ENCODE measurements at places on chromosomes 13 and 19.

DNA sequence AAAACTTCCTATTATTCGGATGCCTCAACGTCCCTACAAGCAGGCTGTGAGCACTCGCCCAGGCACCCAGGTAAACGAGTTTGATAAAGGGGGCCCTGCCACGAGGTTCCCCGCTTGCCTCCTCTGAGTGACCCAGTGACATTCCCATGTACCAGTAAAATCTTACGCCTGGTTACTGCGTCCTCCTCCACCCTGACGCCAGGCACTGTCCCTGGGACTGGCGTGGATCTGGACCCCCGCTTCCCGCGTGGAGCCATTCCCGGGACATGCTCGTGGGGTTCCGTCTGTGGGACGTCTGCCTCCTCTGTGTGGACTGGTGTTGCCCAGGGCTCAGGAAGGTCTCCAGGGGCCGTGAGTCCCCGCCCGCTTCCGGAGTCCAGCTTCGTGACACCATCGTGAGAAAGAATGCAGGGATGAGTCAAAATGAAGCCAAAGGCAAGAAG, 407 bp upstream of the ZNF550 start:
- no peak for DNase-seq

DNA sequence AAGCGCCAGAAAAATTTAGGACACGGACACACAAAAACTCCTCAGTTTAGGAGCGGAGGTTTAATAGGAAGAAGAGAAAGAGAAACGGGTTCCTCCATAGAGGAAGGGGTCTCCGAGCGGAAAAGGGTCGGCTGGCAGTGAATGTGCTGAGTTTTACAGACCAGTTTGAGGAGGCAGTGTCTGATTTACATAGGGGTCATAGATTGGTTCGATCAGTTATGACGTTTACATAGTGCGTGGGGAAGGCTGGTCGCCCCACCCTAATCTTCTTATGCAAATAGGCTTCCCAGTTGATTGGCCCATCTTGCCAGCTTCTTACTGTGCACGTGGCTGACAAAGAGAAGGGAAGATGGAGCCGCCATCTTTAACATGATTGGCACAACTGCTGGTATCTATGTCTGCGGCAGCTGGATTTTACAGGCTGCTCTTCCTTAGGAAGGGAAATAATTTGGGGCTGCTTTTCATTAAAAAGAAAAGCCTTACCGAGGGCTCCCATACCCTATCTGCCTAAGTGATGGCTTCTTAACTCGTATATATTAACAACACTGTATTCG, 1.2 kb upstream of the ZNF225 start:
- no peak for DNase-seq

- no peak for DNase-seq
Measured at GRCh38 chr19:41917676-41918075, 10.6 kb downstream of the ERFL start.

GRCh38 chr19:10919352-10920287, 8.8 kb downstream of the YIPF2 start:
- no peak for DNase-seq

DNA sequence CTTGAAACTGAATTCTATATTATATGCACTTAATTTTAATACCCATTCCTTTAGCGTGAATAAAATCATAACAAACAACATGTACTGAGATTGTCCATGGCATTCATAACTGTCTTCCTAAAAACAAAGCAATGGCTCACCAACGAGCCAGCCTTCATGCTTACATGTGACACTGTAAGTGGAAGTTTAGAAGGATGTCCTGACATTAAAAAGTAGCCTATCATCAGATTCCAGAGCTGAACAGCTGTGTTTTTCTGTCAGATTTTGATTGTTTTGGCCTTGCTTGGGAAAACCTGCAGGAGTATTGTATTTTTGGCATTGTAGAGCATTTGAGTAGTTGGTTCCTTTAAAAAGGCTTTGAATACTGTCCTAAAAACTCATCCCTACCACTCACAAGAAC, 21.3 kb downstream of the ANKRD10 start:
- no peak for DNase-seq

DNA sequence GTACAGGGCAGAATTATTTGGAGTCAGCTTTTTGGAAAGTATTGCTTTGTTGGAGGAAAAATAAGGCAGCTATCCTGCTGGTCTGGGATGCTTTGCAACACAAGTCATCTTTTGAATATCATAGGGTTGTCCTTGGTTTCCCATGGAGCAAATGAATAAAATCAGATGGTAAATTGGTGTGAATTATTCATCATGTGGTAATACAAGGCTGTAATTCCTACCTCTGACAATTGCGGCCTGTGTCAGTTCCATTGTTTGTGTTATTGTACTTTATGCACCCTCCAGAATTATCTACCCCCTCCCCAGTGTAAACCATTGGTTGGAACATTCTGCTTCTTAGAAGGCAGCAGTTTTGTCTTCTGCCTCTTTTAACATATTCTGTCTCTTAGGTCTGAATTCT, 46.2 kb downstream of the RNASEH2B start:
- no peak for DNase-seq

DNA sequence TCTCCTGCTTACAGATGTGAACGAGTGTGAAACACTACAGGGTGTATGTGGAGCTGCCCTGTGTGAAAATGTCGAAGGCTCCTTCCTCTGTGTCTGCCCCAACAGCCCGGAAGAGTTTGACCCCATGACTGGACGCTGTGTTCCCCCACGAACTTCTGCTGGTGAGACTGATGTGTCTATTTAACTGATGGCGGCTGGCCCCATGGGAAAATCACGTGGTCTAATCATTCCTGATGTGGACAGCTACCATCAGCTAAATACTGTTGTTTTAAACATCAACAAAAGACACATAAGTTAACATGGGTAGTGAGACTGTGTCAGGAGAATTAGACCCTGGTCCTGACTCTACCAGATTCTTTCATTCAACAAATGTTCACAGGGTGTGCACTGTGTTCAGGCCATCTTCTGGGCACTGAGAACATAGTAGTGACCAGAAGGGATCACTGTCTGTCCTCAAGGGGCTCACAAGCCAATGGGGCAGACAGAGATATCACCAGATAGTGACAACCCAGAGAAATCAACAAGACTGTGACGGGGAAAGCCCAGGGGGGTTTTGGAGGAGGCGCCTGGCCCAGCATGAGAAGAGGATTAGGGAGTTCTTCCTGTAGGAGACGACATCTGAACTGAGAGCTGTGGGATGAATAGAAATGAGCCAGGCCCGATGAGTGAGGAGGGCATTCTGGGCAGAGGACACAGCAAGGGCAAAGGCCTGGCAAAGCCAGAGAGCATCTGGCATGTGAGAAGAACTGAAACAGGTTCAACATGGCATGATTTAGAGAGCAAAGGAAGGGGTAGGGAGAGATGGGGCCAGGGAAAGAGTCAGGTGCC, 18.4 kb downstream of the LTBP4 start:
- no peak for DNase-seq
